ENCODE measurements at places on chromosomes 1 and 21. TPM values are rescaled to one million over a fixed set of nuclear protein-coding genes. Genes with fewer than 3 reads are reported as not detected.

Gene UCHL5
- 7.8 TPM for total RNA-seq

Gene TSPAN1
- total RNA-seq: not detected

Gene WNT2B
- total RNA-seq: under 0.01 TPM

Gene SLC30A2
- under 0.01 TPM for total RNA-seq

Gene LINGO4
- under 0.01 TPM for total RNA-seq

Gene TRPM2
- 3.5 TPM for total RNA-seq

Gene KIF17
- total RNA-seq: 0.27 TPM

Gene CFHR4
- total RNA-seq: not detected

Gene SIK1
- 5.1 TPM for total RNA-seq

Gene SDC3
- total RNA-seq: under 0.01 TPM

Gene THEMIS2
- total RNA-seq: 181 TPM

Gene SPSB1
- 1.6 TPM for total RNA-seq

Gene SEC22B
- total RNA-seq: 15.9 TPM

Gene SMCP
- total RNA-seq: not detected

Gene DCST1
- under 0.01 TPM for total RNA-seq

Gene MDM4
- total RNA-seq: 38.5 TPM

Gene DNAJC28
- 0.54 TPM for total RNA-seq

Gene ACTA1
- not detected for total RNA-seq

Gene KMO
- total RNA-seq: 0.81 TPM

Gene PARP1
- 292 TPM for total RNA-seq

Gene CRYBG2
- under 0.01 TPM for total RNA-seq

Gene CA6
- total RNA-seq: not detected

Gene ADIPOR1
- total RNA-seq: 51.7 TPM

Gene RGS16
- total RNA-seq: 0.27 TPM

Gene GSTM5
- total RNA-seq: 0.27 TPM

Gene OMA1
- 17.5 TPM for total RNA-seq

Gene USH2A
- total RNA-seq: under 0.01 TPM

Gene MANEAL
- total RNA-seq: 1.3 TPM

Gene FUBP1
- total RNA-seq: 130 TPM

Gene CD84
- total RNA-seq: 24.2 TPM

Gene FAM151A
- not detected for total RNA-seq

Gene EPS15
- 43.1 TPM for total RNA-seq

Gene ILDR2
- 0.27 TPM for total RNA-seq

Gene PADI4
- total RNA-seq: 4.3 TPM

Gene HOOK1
- 1.3 TPM for total RNA-seq

Gene LCE2A
- total RNA-seq: not detected

Gene KCND3
- total RNA-seq: under 0.01 TPM

Gene IL12RB2
- 22.4 TPM for total RNA-seq

Gene GPR37L1
- under 0.01 TPM for total RNA-seq

Gene CD48
- total RNA-seq: 18.0 TPM

Gene CDC20
- 9.4 TPM for total RNA-seq

Gene ZBTB8OS
- total RNA-seq: 6.2 TPM

Gene CNKSR1
- 5.9 TPM for total RNA-seq

Data from hematopoietic multipotent progenitor cell (in vitro differentiated cells).